ENCODE measurements at places on chromosomes 4 and X. TPM values are rescaled to one million over a fixed set of nuclear protein-coding genes. Genes with fewer than 3 reads are reported as not detected.

The EXOC1L gene
- total RNA-seq: not detected

The C4orf36 gene
- total RNA-seq: 1.8 TPM

The SMIM31 gene
- total RNA-seq: not detected

The SUPT20HL1 gene
- not detected for total RNA-seq

The RAB33A gene
- 0.59 TPM for total RNA-seq

The PAK3 gene
- total RNA-seq: 7.8 TPM

GRCh38 chr4:8830056-8830455 lies 41.6 kb downstream of the HMX1 start:
- H3K27me3 ChIP-seq: no peaks in the 10 kb centered on the region
- H3K4me3 ChIP-seq: no peak overlapping the region
- H3K4me1 ChIP-seq: no peaks in the 10 kb centered on the region
- no peak for DNase-seq
- no peak overlapping the region for H3K27ac ChIP-seq

DNA sequence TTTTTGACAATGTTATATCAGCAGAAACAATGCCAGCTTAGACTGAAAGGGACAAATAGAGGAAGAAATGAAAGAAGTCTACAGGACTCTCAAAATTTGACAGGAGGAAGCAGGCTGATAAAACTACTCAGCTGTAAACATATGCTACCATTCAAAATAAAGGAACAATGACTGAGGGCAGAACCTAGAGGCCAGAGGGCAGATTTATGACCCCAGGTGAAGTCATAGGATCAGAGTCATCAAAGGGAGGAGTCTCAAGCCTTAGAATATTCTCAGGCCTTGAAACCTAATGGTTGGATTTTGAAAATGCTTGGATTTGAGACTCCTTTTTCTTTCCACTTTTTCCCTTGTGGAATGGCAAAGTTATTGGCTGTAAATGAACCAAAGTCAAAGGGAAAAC lies 17.0 kb upstream of the SYTL5 start:
- H3K27ac ChIP-seq: no peak overlapping the region
- peaks cover 4% of the 10 kb centered on the region for H3K4me1 ChIP-seq
- H3K4me3 ChIP-seq: no peak overlapping the region
- no peak for DNase-seq

DNA sequence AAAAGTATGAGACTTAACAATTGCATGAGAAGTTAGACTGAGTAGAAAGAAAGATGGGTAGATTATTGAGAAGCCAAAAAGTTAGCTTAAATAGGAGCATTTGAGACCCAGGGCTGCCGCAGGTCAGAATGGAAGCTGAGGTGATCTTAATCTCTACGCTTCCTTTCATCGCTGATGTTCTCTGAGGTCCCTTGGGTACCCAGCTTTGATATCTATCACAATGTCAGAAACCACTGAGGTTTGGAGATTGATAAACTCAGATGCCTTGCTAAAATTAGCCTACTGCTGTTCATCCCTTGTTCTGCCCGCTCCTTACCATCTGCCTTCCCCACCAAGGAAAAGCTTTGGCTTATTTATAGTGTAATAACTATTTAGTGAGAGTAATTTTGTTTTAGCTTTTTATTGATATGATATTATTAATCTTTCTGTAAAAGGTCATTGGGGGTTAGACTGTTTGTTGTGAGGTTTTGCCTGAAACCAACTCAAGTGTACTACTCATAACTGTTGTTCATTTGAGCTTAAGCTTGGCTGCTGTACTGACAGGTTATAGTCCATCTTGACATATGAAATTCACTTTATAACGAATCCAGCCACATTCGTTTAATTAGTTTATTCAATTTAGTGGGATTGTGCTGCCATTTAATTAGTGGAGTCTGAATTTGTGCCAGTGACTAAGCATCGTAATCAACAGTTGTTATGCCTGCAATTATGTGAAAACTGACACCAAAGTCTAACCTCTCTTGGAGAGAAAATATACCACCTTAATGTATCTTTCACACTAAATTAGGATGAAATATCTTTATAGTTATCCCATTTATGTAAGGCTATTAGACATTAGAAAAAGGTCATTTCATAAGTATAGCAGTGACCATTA lies 15.1 kb downstream of the MCUB start:
- no peak for DNase-seq
- no peaks in the 10 kb centered on the region for H3K36me3 ChIP-seq
- H3K27ac ChIP-seq: no peak overlapping the region

DNA sequence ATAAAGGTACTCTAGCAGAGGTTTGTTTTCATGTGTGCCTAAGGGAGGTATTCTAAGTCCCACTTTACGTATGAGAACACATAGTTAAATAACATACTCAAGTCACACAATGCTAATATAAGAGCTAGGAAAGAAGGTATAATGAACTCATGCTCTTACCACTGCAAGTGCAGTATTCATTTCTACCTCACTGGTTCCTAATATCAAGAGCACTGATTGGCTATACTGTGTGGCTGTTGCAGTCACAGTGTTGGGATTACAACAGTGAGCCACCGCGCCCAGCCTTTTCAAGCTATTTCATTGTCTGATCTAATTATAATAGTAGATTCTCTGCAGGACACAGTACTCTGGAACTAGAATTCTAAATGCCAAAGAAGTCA lies 84.0 kb downstream of the PDS5A start:
- no peak overlapping the region for H3K4me3 ChIP-seq
- no peaks in the 10 kb centered on the region for H3K27me3 ChIP-seq
- no peak for DNase-seq
- H3K4me1 ChIP-seq: no peaks in the 10 kb centered on the region
- H3K36me3 ChIP-seq: peaks cover 25% of the 10 kb centered on the region

DNA sequence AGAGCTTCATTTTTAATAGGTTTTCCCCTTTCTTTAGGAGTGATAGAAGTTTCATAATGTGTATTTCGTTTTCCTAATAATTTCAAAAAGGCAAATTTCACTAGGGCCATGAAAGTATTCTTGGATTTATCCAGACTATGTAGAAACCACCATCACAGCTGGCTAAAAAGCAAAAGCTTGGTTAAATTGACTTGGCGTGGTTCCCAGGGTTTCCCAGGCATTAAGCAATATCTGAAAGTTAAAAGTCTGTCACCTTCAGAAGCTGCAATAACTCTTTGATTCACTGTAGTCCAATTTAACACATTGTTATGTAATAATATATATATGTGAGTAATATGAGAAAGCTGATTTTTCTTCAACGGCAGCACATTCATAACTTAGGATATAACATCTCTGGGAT lies 38.3 kb downstream of the NDNF start:
- no peak overlapping the region for H3K27ac ChIP-seq
- no peak overlapping the region for H3K4me3 ChIP-seq
- no peak for DNase-seq
- H3K27me3 ChIP-seq: no peaks in the 10 kb centered on the region

GRCh38 chr4:173257732-173258717 lies 76.1 kb downstream of the HMGB2 start:
- H3K27ac ChIP-seq: no peak overlapping the region
- no peaks in the 10 kb centered on the region for H3K36me3 ChIP-seq
- peak; percentile 67 for DNase-seq
- peaks cover 12% of the 10 kb centered on the region for H3K4me1 ChIP-seq

DNA sequence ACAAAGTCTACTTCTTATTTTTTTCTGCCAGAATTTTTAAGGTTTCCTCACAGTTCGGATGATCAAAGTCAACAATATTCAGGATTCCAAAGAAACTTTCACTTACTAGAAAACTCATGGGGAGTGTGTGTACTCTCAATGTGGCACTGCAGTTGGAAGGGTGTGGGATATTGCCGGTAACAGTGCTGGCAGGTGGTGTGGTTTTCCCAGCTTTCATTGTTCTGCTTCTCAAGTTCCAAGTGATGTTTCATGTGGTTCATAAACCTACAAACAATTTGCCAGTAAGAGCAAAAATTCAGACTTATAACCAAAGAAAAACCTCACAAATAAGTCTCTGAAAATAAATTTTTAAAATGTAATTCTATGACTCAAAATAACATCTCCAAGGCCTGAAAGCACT lies 39.8 kb downstream of the ZNF280C start:
- no peaks in the 10 kb centered on the region for H3K27me3 ChIP-seq
- DNase-seq: no peak
- H3K4me1 ChIP-seq: no peaks in the 10 kb centered on the region

- no peak overlapping the region for H3K27ac ChIP-seq
- no peaks in the 10 kb centered on the region for H3K36me3 ChIP-seq
- no peak for DNase-seq
- no peaks in the 10 kb centered on the region for H3K4me1 ChIP-seq
Measured at GRCh38 chr4:137980641-137981040, 261.5 kb downstream of the SLC7A11 start.

- no peak overlapping the region for H3K27ac ChIP-seq
- H3K4me1 ChIP-seq: peaks cover 2% of the 10 kb centered on the region
- H3K27me3 ChIP-seq: no peaks in the 10 kb centered on the region
- peaks cover 30% of the 10 kb centered on the region for H3K36me3 ChIP-seq
- no peak for DNase-seq
Measured at GRCh38 chr4:7811536-7812191, 128.0 kb downstream of the AFAP1 start.
